EH (cell line): ENCODE measurements at places on chromosomes 12 and 14.

DNA sequence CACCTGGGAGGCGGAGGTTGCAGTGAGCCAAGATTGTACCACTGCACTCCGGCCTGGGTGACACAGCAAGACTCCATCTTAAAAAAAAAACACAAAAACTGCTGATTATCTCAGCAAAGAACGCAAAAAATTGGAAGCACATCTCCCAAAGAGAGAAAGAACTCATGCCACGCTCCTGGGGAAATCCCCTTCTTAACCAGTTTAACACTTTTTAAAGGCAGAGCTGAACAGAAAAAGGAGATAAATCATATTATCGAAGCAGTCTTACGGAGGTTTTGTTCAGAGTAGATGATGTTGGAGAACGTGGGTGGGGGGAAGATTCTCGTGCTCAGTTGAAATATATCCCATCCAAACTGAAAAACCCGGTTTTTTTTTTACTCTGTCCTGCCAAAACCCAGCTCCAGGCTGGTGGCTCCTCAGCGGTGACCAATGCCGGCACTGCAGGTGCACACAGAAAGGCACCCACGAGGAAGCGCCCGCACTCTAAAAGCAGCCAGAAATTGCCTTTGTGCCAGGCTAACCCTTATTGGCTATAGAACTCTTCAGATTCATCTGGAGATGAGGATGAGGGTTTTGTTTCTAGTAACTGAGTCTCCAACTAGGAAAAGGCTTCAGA lies 100.2 kb upstream of the PARP11 start:
- DNase-seq: no peak

GRCh38 chr12:113291586-113291985 lies 43.3 kb downstream of the SLC8B1 start:
- DNase-seq: no peak

GRCh38 chr12:79961411-79961810 lies 26.5 kb upstream of the PPP1R12A start:
- DNase-seq: no peak

DNA sequence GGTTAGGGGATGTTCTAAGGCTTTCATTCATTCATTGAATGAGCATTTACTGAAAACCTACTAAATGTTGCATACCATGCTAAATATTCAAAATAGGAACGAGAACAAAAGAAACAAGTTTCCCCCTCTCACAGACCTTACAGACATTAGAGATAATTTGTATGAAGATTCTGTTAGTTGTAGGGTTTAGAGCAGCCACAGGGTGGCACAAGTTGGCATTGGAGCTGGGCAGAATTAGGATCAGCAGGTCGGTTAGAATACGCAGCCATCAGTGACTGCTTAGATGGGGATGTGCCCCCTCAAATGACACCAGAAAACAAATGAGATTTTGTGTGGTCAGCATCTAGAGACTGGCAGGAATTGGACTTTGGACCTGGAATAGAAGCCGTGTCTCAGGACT lies 166.3 kb upstream of the DAAM1 start:
- no peak for DNase-seq

GRCh38 chr14:44928793-44929192 lies 33.0 kb downstream of the KLHL28 start:
- DNase-seq: no peak

DNA sequence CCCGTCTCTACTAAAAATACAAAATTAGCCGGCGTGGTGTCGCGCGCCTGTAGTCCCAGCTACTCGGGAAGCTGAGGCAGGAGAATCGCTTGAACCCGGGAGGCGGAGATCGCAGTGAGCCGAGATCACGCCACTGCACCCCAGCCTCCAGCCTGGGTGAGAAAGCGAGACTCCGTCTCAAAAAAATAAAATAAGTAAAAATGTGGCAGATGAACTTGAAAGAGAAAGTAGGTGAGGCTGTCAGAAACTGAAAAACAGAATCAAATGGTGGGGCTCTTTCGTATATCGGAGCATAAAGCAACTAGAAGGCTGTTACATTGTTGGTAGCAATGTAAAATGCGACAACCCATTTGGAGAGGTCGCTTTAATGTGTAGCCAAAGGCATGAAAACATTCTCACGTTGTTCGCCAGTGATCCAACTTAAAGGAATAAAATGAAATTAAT lies 767 bp upstream of the CCNT1 start:
- peak; percentile 6 for DNase-seq

DNA sequence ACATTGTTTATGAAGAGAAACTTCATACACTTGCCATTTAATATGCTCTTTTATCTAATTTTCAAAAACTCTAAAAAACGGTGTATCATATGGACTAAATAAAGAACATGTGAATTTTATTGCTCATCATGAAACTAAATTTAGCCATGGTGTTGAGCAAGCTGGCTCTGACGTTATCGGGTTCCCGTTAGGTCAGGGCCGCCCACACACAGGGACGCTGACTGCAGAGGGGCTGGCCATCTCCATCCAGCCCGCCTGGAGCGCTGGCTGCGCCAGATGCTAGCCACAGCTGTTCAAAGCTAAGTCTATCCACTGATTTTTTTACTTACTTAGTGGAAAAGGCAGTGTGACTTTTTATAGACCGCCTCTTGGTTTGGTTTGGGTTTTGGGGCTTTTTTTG lies 36.5 kb upstream of the DYNC1H1 start:
- peak; percentile 96 for DNase-seq
